ENCODE measurements at places on chromosomes 4 and X. TPM values are rescaled to one million over a fixed set of nuclear protein-coding genes. Genes with fewer than 3 reads are reported as not detected.

Gene SYNPO2
- total RNA-seq = 0.09 TPM

Gene RGN
- total RNA-seq = not detected

Gene STS
- total RNA-seq = 1.5 TPM

Gene JCHAIN
- total RNA-seq = not detected

Gene OCRL
- total RNA-seq = 13.8 TPM

Gene ARR3
- not detected for total RNA-seq

Gene SLC26A1
- not detected for total RNA-seq

Gene KLF8
- total RNA-seq = 6.8 TPM

Gene NLGN4X
- total RNA-seq = not detected
